ENCODE measurements at places on chromosomes 2 and 18.

DNA sequence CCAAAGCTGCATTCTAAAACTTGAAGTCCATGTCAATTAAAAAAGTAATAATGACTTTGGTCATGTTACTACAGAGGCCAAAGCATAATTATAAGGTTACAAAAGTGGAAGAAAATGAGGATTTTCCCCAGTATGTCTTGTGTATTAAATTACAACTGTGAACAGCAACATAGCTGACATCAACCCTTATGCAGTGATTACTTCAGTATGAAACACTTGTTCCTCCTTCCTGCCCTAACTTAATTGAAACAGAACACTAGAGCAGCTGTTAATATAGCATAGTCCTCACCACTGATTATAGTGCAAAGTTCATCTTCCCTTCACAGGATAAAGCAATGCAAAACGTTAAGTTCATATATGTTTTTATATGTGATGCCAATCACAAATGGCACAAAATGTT is 29.9 kb downstream of the EPB41L3 start:
- DNase-seq: no peak

- DNase-seq: no peak
These were observed 115.8 kb upstream of the STON1 start for GRCh38 chr2:48414196-48414595.

DNA sequence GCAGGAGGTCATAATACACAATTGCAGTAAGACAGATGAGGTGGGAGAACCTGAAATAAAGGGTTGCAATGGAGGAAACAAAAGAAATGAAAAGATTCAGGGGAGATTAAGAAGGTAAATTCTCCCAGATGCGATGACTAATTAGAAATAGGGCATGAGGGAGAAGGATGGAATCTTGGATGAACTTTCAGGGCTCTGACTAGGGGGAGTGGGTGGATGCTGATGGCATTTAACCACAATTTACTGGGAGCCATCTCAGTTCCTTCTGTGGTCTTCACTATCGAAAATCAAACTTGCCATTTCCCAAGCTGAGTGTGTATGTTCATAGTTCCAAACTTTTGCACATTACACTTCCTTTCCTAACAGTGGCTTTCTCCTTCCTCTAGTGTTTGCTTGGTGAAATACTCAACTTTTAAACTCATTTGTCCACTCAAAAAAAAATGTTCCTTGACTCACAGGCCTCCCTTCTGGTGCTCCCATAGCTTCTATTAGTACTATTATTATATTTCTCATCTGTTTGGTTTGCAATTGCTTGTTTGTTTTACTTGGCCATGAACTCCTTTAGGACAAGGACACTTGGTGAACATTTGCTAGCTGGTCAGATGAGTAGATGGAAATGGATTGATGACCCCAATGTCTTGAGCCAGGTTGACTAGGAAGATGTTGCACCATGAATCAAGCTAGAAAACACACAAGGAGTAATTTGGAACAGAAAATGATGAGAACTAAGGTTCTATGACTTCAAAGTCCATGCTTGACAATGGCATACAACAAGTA is 178.5 kb downstream of the DIS3L2 start:
- no peak for DNase-seq

DNA sequence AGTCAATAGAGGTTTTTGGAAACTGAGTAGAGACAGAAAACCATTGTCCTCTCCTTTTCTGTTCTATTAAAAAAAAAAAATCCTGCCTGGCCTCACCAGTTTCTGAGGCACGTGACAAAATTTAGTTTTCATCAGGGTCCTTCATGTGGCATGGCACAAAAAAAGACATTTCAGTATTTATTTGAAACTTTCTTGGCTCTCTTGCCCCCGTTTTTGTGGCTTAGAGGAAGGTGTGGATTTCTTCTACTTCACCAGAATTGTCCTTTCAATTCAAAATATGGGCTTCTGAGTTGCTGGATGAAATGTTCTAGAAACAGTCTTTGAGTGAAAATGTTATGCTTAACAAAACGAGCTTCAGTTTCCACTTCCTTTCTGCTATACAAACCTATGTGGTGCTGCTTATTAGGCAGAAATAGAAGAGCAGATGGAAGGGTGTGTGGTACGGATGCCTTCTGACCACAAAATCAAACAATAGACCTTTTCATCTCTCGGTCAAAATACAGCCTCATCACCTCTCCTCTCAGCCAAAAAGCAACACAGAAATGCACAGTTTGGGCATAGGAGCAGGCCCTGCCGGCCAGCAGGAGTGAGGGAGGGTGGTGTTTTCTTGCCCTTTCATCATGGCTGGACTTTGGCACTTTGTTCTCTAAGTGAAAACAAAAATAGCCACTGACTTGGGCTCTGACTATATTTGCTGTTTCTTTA is 89.2 kb downstream of the SH3RF3 start:
- DNase-seq: no peak

DNA sequence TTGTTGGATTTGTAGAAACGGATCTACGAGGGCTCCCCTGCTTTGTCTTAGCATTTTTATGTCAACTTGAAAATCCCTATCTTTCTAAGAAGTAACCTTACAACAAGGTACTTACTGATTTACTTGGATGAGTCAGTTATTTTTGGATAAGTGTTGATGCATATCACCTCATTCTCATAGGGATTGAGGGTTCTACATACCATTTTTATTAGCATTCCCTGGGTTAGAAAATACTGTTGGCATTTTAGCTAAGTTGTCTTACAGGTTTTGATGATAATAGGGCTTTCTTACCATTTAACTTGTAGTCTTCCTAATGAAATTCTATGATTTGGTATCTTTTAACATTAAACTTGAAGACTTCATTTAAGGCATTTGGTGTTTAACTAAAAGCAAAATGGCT is 125.2 kb downstream of the UBE2E3 start:
- DNase-seq: no peak

DNA sequence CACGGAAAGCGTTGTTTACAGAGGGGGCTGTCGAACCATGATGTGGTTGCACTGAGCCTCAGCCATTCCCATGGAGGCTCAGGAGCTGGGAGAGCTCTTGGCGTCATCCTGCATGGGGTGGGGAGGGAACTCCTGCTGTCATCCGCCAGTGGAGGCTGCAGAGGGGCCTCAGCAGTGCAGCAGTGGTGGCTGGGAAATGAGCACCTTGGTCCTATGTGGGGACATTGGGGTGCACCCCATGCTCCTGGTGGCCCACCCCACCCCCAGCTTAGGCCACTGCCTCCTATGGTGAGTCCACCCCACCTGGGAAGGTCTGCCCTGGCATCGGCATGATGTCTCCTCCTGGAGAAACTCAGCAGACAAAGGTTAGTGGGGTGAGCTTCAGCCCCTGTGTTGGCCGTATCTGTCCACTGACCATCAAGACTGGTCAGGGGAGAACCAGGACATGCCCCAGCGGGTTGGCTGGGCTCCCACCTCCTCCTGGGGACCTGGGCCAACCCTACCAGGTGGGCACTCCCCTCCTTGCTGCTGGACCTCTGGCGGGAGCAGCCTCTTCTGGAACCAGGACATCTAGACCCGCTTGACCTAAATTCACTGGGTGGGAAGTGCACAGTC is 67.8 kb upstream of the HDAC4 start:
- no peak for DNase-seq

GRCh38 chr2:236847538-236848263 is 238.0 kb upstream of the COPS8 start:
- no peak for DNase-seq

- DNase-seq: no peak
These were observed 120.9 kb upstream of the ITGB6 start for GRCh38 chr2:160321006-160321405.

DNA sequence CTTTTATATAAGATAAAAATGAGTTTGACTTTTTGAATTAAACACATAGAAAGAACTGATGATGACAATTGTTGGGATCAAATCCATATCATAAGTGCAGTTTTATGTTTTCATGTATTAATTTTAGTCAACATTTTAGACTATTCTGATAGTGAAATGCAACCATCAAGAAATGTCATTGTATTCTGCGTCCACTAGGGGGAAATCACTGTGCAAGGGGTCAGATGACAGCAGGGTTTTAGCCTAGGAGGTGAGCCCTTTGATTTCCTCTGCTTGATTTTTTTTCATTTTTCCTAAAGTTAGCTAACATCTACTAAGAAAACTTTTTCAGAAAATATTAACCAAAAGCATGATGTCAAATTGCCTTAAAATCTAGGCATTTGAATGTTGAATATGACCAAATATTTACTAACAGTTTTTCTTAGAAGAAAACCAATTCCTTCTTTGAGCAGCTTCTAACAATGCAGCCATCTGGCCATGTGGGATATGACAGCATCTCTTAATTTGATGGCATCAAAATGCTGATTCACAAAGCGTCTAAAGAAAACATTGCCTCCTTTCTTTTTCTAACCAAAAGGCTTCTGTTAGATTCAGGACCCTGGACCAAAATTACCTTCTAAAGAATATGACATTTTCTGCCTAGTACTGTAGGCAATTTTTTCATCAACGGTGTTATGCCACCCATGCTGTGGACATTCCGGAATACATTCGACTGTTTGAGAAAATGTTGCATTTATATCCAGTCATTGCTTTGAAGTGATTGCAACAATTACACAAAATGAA is 141.5 kb downstream of the SPHKAP start:
- peak; percentile 46 for DNase-seq

DNA sequence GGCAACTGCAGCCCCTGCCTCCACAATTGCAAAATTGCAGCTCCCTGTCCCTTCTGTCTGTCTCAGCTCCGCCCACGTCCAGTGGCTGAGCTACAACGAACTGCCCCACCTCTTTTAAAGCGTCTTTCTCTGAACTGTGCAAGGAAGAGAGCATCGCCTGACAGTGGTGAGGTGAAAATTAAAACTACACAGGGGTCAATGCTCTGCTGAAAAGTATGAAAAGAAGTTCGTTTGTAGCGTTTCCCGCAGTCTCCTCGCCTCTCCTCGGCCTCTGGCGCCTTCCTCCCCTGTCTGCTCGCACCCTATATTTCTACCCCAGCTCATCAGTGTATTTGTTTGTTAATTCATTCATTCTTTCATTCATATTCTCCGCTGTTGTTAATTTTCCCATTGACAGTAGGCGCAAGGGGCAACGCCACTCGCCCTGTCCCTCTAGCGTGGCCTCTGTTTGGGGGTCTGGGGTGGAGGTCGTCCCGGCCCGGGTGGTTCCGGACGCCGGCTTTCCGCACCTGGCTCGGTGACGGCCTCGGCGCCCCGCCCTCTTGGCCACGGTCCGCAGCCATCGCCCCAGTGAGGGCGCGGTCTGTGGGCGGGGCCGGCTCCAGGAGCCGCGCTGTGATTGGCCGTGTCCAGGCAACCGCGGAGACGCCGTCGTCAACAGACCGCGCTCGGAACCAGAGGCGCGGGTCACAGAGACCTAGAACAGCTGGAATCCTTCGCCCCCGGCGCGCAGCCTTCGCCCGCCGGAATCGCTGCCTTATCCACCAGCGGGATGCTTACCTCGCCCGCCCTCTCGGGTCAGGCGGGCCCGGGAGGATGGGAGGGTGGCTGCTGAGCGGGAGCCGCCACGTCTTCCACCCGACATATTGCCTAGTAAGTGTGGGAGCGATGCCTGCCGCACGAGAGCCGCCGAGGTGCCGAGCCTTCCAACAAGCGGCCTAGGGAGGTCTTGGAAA is at the start of gene VWA3B:
TSS of gene VWA3B (plus strand) at position 677 of the 956 bp plus-strand sequence. CDS start 5,926 bp downstream, outside the sequence.
- DNase-seq: peak; percentile 92

DNA sequence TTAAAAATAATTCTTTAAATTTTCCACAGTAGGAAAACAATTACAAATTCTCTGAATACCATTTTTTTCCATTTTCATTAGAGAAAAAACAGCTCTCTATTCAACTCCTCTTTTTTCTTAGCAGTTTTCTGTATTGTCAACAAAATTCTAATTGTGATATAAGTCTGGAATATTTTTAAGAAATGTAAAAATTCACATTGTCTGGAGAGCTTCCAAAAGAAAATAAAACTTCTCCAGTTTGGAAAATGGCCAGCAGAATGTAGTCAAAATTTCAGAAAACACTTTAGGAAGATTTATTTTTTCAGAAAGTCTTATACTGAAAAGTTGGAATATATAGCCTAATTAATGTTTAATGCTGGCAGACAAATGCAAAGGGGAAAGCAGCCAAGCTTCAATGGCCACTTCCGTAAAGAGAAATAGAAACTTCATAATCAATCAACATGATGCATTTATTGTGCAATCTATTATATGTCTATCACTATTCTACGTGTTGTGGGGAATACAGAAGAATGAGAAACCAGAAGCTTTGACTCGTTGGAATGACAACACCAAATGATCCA is 733.2 kb upstream of the PKDCC start:
- no peak for DNase-seq

GRCh38 chr18:49048396-49049020 is 97.7 kb upstream of the SMAD7 start:
- DNase-seq: peak; percentile 73

GRCh38 chr18:6589923-6590322 is 139.6 kb upstream of the ARHGAP28 start:
- no peak for DNase-seq

GRCh38 chr2:26432859-26433258 is 31.1 kb downstream of the DRC1 start:
- no peak for DNase-seq

DNA sequence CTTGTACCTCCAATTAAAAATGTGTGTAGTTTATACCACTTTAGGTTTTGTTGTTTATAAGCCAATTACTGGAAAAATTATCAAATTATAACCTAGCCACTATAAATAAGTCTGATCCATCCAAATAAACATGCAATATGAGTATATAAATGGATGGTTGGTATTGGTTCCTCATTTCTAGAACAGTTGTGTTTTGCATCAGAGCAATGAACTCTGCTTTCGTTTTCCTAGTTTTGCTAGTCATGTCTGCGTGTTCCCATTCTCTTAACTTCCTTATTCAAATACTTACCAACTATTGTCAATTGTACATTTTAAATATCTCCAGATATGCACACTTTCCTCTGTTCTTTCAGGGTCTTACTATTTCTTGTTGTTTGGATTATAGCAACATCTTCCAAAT is 641.7 kb downstream of the NR4A2 start:
- no peak for DNase-seq

DNA sequence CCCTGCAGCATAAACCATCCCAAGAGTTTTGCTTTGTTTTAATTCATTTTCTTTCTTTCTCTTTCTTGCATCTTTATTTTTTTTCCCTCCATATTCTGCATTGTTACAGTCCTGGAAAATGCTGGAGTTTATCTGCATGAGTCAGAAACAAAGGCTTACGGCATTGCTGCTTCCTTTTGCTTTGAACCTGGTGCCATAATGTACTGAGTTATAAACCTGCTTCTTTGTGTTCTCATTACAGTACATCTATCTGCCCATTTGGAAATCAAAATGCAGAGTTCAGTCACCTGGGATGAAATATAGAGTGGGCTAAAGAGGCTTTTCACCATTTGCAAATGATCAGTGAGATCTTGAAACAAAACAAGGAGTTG is 1009.2 kb upstream of the FANCL start:
- DNase-seq: no peak

DNA sequence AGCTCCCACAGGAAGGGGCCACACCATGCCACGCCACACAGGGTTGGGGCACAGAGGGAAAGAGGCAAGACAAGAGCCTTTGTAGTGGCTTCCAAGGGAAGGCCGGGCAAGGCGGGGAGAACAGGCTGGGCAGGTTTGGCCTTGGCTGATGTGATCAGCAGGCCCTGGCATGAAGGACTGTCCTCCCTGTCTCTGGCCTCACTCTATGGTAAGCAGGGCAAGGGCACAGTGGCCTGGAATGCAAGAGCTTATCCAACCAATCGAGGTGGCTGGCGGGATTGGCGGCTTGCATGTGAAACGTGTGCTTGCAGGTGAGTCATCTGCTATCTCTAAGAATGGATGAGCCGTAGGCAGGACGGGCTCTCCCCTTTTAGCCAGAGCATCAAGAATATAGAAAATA is 6.4 kb upstream of the ATP9B start:
- DNase-seq: no peak

GRCh38 chr18:57640749-57641148 is 19.1 kb upstream of the NARS1 start:
- no peak for DNase-seq

GRCh38 chr2:71562518-71562917 is 109.2 kb downstream of the DYSF start:
- DNase-seq: no peak

GRCh38 chr2:33153008-33153407 is 206.3 kb downstream of the LTBP1 start:
- DNase-seq: peak; percentile 14
